Iris pigment epithelial cell (primary cell): ENCODE measurements at places on chromosomes 5 and 9.

DNA sequence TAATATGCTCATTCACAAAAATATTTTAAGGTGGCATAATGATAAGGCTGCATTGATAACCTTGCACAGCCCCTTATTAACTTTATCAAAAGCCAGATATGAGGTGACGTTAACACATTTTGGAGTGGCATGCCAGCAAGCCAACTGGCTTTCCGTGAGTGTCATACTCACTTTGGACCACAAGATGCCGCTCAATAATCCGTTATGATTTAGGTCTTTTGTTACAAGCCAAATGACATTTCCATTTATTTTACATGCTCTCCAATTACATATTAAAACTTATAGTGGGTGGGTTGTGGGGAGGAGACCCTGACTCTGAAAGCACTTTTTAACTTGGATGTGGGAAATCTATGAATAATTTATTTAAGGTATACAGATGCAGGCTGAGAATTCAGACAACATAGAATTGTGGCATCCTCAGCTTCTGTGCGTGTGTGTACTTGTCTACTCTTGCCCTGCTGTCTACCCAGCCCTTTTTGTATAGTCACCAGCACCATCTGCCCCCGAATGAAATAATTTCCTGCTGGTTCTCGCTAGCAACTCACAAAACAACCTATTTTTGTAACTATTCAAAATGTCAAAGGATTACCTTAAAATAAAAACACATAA is 305.1 kb downstream of the PSAT1 start:
- peak; percentile 57 for DNase-seq

DNA sequence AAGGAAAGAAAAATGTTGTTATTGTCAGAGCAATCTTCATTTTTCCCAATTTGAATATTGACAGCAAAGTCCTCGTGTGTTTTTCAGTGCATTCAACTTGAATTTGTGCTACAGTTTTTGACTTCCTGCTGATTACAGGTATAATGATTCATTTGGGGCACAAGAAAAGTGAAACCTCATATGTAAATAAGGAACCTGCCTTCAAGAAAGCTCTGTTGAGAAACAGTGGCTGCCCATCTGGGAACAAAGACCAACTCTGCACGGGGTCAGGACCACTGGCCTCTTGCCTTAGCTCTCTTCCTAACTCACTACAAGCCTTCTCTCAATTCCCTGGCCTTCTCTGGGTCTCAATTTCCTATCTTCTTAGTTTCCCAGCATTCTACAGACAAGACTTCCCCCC is 21.0 kb downstream of the TIMD4 start:
- no peak for DNase-seq

GRCh38 chr9:27665136-27665535 is 91.9 kb upstream of the C9orf72 start:
- DNase-seq = no peak

- DNase-seq = peak; percentile 34
Measured at GRCh38 chr9:136133191-136133958, 14.7 kb upstream of the TMEM250 start.

DNA sequence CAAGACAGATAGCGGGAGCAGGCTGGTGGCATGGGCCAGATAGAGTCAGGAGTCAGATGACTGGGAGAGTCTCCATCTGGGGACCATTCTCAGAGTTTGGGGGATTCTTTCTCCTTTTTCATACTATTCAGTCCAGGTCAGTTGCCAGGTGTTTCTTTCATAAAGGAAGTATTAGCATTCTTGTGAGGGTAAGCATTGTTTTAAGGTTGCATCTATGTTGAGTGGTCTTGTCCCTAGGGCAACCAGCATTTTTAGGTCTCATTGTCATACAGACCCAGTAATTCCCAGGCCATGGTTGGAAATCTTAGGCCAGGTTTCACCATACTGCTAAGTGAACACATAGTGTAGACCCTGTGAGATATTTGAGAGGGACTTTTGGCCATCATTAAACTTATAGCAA is 122.3 kb upstream of the POC5 start:
- DNase-seq = no peak

DNA sequence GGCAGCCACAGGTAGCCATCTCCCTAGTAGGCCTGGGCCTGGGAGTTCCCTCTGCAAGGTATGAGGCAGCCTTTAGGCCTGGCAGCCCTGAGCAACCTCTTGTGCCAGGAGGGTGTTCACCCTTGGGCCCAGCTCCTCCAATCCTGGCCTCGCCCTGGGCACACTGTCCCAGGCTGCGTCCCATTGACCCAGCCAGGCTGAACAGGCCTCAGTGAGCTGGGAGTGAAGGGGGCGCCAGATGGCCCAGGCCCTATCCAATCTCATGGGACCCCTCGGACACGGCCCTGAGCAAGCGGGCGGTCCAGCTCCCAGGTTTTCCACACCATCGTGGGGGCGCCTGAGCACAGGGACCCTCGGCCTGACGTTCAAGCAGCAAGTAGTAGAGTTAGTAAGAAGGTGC is 14.5 kb downstream of the SH3GLB2 start:
- DNase-seq = no peak

DNA sequence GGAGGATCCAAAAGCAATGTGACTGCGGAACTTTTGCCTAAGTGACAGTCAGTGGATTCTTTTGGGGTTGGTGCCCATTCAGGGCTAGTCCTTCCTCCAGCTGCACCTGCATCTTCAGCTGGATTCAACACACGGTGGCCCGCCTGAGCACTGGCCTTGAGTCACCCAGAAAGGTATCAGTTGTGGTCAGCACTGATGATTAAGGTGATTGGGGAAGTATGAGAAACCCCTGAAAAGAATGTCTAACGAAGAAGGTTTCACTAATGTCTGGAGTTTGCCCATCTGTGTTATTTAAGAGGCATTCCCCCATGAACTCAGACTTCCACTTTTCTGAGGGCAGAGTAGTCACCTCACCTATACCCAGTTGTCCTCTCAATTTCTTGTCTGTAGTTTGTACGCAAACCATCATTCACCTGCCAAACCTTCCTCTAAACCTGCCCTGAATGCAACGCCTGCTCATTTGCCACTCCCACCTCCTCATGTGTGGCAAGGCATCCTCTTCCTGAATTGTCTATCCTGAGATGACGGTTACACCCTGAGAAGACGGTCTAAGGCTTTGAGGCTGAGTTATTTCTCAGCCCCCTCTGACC is 27.2 kb downstream of the CSF2 start:
- DNase-seq = no peak

- DNase-seq = no peak
Measured at GRCh38 chr5:167944121-167944852, 347.2 kb upstream of the WWC1 start.

- DNase-seq = no peak
Measured at GRCh38 chr5:139755892-139756671, 39.5 kb upstream of the PSD2 start.

- no peak for DNase-seq
Measured at GRCh38 chr5:145470396-145470979, 364.7 kb downstream of the PRELID2 start.

DNA sequence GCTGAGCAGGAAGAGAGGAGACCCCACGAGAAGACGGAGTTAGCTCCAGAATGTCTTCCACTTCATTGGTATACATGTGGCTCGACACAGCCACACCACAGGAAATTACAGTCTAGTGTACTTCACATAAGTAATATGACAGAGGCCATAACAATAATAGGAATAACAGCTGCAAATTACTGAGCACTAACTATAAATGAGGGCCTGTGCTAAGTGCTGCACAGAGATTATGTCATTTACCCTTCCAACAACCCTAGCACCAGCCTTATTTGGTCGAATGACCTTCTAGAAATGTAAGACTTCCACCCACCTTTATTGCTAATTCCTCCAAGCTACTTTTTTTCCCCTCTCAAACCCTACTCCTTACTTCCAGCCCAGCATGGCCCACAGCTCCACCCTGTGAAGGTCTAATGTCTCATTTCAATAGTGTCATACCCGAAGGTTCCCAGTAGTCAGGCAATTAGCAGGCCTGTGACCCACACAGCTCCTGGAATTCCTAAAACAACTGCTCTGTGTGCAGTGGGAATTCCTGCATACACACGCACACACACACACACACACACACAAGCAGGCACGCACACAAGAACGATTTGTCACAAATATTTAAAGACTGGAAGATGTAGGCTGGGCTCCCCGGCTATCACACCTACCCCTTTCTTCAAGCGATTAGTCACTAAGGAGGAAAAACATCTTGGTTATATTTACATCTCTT is 134.5 kb downstream of the FRMD3 start:
- DNase-seq = peak; percentile 4
